ENCODE measurements at places on chromosomes 4 and X. TPM values are rescaled to one million over a fixed set of nuclear protein-coding genes. Genes with fewer than 3 reads are reported as not detected.

GRCh38 chrX:3520982-3521381, 174.5 kb upstream of the MXRA5 start:
- DNase-seq = no peak
- H3K27ac ChIP-seq = no peak overlapping the region
- no peaks in the 10 kb centered on the region for H3K27me3 ChIP-seq
- no peaks in the 10 kb centered on the region for H3K36me3 ChIP-seq
- no peaks in the 10 kb centered on the region for H3K4me1 ChIP-seq

DNA sequence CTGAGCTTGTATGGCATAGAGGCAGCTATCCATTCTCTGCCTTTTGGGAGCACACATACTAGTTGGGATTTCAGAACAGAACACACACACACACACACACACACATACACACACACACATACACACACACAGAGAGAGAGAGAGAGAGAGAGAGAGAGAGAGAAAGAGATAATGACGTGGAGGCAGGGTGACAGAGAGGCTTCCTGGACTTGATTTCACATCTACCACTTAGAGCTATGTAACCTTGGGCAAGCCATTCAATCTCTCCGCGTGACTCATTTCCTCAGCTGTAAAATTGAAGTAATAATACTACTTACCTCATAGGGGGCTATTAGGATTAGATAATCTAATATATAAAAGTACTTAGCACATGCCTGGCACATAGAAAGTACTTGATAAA, 12.3 kb upstream of the GRIA3 start:
- no peaks in the 10 kb centered on the region for H3K27me3 ChIP-seq
- no peak for DNase-seq
- no peaks in the 10 kb centered on the region for H3K36me3 ChIP-seq
- no peak overlapping the region for H3K4me3 ChIP-seq
- H3K27ac ChIP-seq = no peak overlapping the region

DNA sequence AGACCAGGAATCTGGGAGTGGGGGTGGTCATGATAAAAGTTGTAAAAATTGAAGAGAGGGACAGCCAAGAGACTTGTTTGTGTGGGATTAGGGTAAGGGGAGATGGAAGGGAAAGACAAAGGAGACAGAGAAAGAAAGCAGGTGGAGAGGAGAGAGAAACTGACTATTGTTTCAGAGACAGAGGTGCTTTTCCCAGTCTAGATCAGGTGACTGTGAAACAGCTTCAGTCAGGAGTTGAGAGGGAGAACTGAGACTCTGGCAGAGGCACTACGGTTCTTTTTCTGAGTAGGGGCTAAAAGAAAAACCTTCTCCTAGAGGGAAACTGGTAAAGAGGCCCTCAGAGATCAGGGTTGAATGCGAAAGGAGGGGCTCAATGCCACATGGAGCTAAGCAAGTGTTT, 106.4 kb downstream of the KDR start:
- DNase-seq = no peak
- H3K36me3 ChIP-seq = no peaks in the 10 kb centered on the region
- no peaks in the 10 kb centered on the region for H3K27me3 ChIP-seq
- H3K4me3 ChIP-seq = no peak overlapping the region
- no peak overlapping the region for H3K27ac ChIP-seq

- H3K27me3 ChIP-seq = no peaks in the 10 kb centered on the region
- peaks cover 8% of the 10 kb centered on the region for H3K36me3 ChIP-seq
- H3K4me1 ChIP-seq = no peaks in the 10 kb centered on the region
- DNase-seq = no peak
- H3K27ac ChIP-seq = no peak overlapping the region
- no peak overlapping the region for H3K4me3 ChIP-seq
Observed at GRCh38 chrX:1442016-1442665, 10.6 kb downstream of the ASMTL start.

- no peaks in the 10 kb centered on the region for H3K4me1 ChIP-seq
- H3K36me3 ChIP-seq = no peaks in the 10 kb centered on the region
- no peaks in the 10 kb centered on the region for H3K27me3 ChIP-seq
- DNase-seq = no peak
- H3K4me3 ChIP-seq = no peak overlapping the region
Observed at GRCh38 chr4:57287687-57288604, 177.8 kb upstream of the IGFBP7 start.

DNA sequence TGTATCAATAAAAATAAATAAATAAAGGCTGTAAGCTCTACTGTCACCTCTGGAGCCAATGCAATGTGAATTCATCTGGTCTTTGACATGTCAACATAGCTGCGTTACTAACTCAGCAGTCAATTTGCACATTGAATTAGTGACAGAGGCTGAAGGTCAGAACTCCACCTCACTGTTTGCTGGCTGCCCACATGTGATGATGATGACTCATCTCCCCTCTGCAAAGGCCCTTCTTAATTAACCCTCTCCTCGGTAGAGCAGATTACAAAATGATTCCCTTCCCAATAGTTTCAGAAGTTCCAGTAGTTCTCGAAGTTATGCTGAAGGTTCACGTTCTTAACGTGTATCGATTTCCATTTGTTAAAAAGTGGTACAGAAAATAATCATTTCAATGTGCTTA, 1626.0 kb upstream of the TENM3 start:
- no peak overlapping the region for H3K4me3 ChIP-seq
- H3K4me1 ChIP-seq = no peaks in the 10 kb centered on the region
- H3K27ac ChIP-seq = no peak overlapping the region
- no peaks in the 10 kb centered on the region for H3K36me3 ChIP-seq
- DNase-seq = no peak

The PPP1R2C gene
- total RNA-seq = not detected

The CTAG1A gene
- not detected for total RNA-seq

Measured in K562 (cell line).